NCI-H1092 (cell line): ENCODE measurements at places on chromosomes 3 and 15.

DNA sequence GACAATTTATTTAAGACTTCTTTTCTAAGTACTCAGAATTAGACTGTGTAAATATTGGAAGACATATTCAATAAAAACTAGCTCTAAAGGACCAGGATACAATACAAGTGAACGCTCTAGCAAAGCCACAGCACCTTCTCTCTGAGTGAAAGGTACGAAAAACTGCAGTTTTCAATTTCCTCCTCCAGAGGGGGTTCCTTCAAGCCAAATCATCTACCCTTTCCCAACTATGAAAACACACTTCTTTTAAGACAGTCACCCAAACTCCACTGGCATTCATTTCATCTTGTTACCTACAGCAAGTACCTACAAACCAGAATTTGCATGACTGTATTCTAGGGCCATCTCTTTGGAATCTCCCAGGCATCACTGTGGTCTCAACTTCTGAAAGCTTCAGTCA, 165.8 kb downstream of the ERC2 start:
- DNase-seq = no peak

- DNase-seq = no peak
Observed at GRCh38 chr15:72844067-72844466, 60.5 kb upstream of the ADPGK start.

DNA sequence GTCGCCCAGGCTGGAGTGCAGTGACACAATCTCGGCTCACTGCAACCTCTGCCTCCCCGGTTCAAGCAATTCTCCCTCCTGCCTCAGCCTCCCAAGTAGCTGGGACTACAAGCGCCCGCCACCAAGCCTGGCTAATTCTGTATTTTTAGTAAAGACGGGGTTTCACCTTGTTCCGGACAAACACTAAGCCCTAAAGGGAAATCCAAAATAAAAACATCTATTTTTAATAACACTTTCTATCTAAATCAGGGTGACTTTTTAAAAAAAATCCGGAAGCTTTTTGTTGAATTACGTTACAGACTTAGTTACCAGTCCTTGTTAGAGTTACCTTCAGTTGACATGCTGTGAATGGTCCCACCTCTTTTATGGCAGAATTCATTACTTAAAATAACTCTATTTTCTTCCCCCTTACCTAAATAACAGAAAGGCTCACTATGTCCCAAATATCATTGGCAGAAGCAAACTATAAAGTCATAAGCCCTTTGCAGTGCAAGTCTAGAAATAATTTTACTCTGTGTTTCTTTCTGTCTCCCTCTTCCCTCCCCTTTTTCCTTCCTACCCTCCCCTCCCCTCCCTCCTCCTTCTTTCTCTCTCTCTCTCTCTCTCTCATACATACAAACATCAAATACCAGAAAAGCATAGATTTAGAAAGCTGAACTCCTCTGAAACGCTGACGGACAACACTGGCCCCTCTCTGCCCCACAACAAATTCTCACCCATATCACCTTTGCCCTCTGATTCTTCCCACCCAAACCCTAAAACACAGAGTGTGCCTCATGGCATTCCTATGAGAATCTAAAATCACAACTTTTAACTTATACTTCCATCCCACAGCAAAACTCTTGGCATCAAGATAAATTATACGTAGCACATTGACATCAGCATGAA, 18.3 kb downstream of the THBS1 start:
- DNase-seq = no peak

DNA sequence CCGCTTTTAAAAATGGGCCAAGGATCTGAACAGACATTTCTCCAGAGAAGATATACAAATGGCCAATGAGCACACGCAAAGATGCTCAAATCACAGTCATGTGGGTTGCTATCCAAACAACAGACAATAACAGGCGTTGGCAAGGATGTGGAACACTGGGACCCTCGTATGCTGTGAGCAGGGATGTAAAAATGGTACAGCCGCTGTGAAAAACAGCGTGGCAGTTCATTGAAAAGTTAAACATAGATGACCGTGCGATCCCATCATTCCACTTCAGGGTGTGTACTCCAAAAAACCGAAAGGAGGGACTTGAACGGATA, 6.7 kb upstream of the LRRC15 start:
- no peak for DNase-seq

GRCh38 chr3:197878427-197878826, 71.6 kb upstream of the RPL35A start:
- DNase-seq = no peak

GRCh38 chr3:188908002-188908850, 263.5 kb upstream of the TPRG1 start:
- no peak for DNase-seq

- no peak for DNase-seq
Observed at GRCh38 chr15:85865070-85865684, 70.5 kb upstream of the KLHL25 start.

GRCh38 chr3:175386630-175387029, 527.5 kb downstream of the NAALADL2 start:
- no peak for DNase-seq

DNA sequence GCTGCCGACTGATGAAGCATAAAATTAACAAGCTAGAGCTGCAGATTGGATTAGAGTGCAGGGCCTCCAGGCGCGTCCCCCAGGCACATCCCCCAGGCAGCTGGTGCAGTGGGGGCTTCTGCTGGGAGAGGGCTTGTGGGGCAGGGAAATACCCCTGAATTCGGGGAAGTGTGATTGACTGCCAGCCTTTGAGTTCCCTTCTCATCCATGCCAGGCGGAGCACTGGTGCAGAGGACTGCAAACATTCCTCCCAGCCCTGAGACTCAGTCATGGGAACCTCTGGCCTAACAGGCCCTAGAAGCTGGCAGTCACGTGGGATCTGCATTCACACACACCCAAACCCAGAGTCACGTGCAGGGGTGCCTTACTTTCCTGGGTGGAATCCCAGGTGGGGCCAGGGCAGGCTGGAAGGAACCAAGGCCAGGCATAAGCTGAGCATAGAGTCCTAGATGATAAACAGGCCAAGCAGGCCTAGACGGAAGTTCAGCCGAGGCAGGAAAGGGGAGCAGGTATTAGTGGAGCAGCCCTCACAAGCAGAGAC, 46.2 kb upstream of the SEC22A start:
- no peak for DNase-seq

DNA sequence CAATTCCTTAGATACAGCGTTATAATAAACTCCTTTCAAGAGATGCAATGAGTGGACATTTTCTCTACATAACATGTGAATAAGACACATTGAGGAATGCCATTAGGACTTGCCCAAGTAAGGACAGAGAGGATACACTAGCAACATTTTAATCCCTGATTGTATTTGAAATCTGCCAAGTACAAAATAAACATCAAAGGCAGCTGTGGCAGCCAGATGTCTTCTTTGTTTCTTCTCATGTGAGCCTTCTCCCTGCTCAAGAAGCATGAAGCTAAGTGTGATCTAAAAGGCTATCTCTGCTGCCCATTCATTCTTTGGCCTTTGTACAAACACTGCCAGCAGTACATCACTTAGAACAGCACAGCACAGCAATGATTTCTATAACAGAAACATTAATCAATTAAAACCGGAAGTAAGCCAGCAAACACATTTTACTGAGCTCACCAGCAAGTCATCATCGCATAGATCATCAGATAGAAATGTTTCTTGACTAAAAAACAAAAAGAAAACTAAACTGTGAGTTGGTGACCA, 364.0 kb downstream of the CNTN6 start:
- DNase-seq = peak; percentile 3

GRCh38 chr15:71547011-71547410, 263.3 kb upstream of the NR2E3 start:
- DNase-seq = no peak

DNA sequence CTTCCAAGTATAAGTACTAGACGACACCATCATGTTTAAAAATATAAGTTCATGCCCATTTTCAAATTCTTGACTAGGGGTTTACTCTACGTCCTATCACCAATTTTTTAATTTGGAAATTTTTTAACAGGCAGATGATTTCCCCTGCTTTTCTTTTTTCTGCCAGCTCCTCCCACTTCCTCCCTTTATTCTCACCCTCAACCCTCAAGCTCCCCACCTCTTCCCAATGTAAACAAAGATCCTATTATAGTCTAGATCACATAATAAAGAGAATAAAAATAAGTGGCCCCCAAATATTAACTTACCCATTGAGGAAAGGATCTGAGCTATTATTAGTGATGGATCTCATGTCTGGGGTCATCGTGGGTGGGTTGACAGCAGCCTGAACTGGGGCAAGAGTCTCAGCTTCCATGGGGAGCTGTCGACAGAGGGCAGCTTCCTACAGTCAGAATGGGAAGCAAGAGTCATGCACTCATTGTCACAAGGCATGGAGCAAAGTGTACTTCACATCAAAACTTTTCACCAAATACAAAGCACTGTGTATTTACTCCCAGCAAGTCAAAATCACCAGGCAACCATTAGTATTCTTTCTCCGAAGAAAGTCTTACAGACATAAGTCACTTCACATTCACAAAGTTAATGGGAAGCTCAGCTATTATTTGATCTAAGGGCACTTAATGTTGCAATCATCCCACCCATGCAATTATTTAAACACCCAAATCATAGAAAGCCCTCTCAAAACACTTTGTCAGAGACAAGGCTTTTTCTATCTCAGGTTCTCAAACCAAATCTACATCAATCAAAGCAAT, 53.2 kb downstream of the TM4SF4 start:
- DNase-seq = no peak

- DNase-seq = no peak
Observed at GRCh38 chr15:69758291-69758771, 305.7 kb downstream of the RPLP1 start.

DNA sequence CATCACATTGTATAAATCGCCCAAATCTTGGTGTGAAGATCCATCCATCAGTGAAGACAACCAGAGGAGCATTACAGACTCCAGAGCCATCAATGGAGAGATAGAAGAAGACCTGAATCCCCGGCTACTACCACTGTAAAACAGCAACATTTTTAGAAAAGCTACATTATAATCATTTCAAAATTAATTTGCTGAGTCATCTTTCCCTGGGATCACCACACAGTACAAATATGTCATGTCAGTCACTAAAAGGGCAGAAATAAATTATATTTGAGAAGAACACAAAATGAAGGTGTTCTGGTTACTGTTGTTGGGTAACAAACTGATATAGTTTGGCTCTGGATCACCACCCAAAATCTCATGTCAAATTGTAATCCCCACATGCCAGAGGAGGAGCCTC, 218.5 kb upstream of the STT3B start:
- DNase-seq = no peak

GRCh38 chr15:79969146-79969545, 1.9 kb downstream of the BCL2A1 start:
- DNase-seq = no peak
